Lung microvascular endothelial cell (primary cell): ENCODE measurements at places on chromosomes 12 and 14.

DNA sequence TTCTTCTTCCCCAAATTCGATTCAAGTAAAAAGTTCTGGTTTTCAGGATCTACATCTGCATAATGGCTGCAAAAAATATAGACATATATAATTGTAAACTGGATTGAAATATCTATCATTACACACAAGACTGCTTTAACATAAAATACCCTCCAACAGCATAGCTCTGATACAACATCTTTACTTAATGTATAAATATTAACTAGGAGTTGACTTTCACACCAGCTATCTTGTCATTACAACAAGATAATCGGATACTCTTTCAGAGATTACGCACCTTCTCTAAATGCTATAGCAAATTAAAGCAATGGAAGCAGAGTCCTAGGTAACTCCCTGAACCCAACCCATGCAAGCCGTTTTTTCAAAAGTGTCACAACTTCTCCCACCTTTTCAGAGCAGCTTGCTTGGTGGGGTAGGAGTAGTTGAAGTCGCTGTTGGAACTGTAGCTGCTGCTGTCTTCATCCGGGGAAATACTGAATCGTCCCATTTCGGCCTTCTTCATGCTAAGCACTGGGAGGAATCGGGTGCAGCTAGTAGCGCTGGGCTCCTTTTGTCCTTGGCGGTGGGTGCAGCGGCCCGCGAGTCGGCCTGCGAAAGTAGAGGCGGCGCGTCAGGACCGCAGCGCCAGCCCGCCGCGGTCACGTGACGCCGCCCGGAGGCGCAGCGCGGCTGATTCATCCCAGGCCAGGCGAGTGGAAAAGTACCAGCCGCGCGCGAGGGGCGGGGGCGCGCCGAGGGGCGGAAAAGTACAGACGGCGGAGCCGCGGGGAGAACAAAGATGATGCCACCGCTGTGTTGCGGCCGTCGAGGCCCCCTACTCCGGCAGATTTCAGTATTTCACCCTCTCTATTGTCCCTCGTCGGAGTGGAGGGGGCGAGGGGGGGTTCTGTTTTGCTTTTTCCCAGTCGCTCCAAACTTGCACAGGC, 1.5 kb downstream of the SLC38A2 start:
- DNase-seq = peak; percentile 94

GRCh38 chr14:46626876-46627275, 24.7 kb downstream of the RPL10L start:
- no peak for DNase-seq

- peak; percentile 65 for DNase-seq
Measured at GRCh38 chr14:50775357-50775756, 55.6 kb downstream of the NIN start.

DNA sequence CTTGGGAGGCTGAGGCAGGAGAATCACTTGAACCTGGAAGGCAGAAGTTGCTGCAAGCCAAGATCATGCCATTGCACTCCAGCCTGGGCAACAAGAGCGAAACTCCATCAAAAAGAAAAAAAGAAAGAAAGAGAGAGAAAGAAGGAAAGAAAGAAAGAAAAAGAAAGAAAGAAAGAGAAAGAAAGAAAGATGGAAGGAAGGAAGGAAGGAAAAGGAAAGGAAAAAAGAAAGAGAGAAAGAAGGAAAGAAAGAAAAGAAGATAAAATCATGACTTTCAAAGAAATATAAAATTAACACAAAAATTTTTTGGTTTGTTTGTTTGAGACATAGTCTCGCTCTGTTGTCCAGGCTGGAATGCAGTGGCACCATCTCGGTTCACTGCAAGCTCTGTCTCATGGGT, 22.2 kb upstream of the DAAM1 start:
- no peak for DNase-seq

- peak; percentile 36 for DNase-seq
Measured at GRCh38 chr12:45914090-45914489, 76.3 kb downstream of the SCAF11 start.

DNA sequence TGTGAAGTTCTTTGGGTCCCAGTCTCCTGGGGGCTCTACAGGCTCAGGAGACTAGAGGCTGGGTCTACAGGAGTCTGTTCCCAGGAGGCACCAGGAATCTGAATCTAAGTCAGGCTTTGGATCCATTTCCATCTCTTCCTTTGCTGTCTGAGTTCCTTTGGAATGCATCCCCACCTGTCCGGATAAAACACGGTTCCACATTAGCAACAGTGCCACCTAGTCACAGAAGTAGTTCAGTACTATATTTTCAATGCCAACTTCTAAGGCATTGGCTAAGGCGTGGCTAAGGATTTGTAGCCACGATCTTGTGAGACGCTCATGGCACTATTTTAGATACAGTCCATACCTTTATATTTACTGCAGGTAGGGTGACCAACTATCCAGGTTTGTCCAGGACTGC, 15.1 kb downstream of the ZC2HC1C start:
- peak; percentile 55 for DNase-seq

GRCh38 chr14:54894995-54895394, 7.6 kb downstream of the GCH1 start:
- DNase-seq = no peak

DNA sequence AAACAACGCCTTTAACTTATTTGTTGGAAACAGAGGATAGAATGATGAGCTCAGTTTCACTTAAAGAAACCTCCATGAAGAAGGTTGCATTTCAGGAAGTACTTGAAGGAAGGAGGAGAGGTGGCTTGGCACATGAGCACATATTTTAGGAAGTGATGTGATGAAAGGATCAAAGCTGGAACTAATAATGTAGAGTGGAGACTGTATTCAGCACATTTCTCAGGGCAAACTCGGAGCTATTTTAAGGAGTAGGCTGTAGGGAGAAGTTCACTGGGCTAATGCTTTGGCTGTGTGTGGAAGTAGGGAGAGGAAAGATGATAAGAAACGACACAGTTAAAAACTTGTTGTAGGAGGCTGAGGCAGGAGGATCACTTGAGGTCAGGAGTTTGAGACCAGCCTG, 272.8 kb downstream of the AKAP6 start:
- DNase-seq = no peak

- no peak for DNase-seq
Measured at GRCh38 chr12:115990241-115990640, 287.3 kb downstream of the MED13L start.

- no peak for DNase-seq
Measured at GRCh38 chr12:6233121-6233971, 33.1 kb downstream of the CD9 start.

DNA sequence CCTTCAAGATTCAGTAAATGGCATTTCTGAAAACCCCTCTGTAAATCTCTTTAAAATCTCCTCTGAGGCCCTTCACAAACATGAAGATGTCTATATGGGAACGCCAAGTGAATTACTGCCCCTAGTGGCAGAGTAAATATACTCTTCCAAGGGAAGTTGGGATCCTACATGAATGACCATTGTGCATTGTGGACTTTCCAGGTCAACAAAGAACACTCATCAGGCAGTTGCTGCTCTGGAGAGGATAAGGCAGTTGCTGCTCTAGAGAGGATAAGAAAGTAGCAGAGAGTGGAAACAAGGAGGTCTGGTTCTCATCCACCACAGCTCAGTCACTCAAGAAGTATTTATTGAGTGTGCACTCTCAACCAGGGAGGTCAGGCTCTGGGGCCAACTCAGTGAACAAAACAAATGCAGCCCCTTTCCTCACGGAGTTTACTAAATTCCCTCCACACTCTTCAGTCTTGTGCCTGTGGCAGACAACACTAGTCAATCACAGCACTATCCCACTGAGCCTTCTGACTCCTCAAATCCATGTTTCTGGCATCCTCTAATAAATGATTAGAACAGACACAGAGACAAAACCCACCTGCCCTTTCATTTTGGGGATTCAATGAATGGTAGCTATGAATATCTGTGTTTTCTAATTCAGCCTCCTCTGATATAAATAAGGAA, 52.9 kb downstream of the SVOP start:
- peak; percentile 9 for DNase-seq

- no peak for DNase-seq
Measured at GRCh38 chr12:24898606-24899005, 50.3 kb downstream of the BCAT1 start.

GRCh38 chr12:116562090-116562489, 2.9 kb downstream of the MAP1LC3B2 start:
- no peak for DNase-seq

DNA sequence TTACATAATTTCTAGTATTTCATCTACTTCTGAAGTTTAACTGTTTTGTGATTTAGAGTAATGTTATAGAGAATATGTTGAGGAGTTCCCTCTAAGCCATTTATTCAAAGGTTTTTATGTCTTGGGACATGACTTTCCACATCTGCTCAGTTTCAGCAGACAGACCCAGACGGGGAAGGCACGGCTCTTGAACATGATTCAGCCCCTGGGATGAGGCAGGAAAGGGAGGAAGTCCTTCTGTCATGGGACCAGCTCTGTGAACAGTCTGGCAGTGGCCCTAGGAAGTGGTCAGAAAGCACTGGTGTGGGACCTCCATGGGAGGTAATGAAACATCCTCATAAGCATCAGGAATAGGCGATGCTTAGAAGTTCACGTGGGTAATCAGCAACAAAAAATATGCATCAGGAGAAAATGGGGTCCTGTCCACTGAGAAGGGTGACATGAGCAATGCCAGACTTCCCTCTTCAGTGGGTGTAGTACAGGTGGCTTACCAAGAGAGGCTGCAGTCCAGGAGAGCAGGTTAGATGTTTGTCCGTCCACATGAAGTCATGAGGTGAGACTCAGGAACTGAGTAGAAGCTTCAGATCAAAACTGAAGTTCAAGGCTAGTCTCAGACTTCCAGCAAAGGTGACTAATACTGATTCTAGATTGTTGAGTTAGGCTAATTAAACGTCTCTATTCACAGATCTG, 248.5 kb downstream of the IPO8 start:
- peak; percentile 67 for DNase-seq
